ENCODE measurements at places on chromosomes 5 and 9.

DNA sequence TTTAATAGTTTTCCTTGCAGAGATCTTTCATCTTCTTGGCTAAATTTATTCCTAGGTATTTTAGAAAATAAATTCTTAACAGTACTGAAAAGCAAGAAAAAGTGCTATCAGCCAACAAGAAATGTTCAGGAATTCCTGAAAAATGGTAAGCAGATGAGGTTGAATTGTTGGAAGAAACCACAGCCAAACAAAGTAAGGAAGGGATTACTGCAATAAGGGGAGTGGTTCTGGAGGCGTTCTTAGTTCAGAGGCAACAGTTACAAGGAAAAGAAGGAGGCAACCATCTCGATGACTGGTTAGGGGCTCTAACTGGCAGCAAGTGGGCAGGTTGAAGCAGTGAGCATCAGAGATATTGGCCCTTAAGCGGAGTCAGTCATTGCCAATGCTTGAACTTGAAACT lies 12.8 kb upstream of the OR13J1 start:
- DNase-seq = no peak

DNA sequence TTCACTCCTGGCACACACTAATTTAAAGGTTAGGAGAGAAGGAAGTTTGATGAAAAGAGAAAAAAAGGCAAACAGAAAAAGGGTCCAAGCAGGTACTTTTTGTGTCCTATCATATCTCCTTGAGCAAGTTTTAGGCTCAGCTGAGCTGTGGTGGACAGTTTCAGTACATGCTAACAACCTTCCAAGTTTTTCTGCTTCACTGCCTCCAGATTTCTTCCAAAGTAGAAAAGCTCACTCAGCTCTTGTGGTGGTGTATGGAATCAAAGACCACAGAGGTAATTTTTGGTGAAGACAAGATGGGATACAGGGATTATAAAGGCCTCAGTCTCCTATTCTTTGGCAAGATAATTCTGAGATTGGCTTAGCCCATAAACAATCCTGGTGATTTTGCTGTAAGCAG lies 921.8 kb downstream of the NR2F1-AS1 start:
- no peak for DNase-seq

DNA sequence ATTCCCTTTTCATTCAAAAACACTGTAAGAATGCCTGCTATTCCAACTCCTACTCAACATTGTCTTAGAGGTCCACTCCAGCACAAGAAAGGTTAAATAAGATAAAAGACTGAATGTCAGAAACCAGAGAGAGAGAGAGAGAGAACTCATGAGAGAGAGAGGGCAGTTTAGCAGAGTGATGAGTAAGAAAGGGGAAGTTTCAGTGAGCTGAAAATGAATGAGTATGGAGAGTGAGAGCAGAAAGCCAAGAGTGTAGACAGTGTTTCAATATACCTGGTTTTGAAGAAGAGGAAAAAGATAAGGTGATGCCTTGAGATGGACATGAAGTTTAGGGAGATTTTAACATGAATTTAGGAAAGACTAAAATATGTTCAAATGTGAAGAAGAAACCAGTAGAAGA lies 528.0 kb upstream of the SEMA6A start:
- no peak for DNase-seq

DNA sequence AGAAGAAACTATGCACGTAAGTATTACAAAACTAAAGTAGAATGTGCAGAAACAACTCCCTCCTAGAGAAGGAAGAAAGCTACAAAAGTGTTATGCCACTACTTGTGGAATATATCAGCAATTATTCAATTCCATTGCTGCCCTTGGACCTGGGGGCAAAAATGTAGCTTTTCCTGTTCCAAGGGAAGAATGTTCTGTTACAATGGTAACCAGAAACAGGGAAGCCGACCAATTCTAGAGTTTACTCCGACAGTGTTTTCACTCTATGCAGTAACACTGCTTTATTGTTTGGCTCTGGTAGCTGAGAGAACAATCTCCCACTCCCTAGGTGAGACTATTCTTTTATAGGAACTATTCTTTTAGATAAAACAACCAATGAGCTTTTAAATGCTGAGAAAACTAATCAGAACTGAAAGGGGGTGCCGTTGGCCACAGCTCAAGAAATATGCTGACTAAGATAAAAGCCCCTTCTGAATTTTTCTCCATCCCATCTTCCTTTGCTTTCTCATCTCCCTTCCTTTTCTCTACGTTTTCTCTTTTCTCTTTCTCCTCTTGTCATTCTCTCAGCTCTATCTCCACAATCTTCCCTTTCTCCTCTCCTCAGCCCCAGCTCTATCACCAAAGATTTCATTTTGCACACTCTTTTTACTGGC lies 54.1 kb downstream of the SLC1A3 start:
- DNase-seq = no peak

DNA sequence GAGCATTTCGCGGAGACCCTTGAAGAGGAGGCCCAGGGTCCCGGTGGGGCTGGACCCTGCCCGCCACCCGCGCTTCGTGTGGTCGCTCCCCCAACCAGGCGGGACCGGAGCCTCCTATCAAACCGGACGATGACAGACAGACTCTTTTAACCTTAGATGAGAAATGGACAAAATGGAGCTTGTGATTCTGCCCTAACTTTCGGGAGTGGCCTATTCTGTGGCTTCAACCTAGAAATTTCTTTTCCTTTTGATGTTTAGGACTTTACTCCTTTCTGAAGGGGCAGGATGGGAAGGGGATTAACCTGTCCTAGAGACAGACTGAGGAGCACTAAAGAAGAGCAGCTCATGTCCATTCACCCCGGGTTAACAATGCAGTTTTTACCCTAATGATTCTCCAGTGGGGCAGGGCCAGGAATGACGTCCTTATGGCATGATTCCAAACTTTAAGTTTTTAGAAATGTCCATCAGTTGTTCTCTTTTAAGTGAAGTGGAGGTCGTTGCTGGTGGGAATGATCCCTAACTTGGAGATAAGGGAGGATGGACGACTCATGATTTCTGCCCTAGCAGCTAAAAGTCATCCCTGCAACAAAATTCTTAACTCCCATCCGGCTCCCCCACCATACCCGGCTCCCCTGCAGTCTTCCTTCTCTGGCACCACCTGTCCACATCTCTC lies 1.0 kb downstream of the NIPSNAP3A start:
- no peak for DNase-seq

DNA sequence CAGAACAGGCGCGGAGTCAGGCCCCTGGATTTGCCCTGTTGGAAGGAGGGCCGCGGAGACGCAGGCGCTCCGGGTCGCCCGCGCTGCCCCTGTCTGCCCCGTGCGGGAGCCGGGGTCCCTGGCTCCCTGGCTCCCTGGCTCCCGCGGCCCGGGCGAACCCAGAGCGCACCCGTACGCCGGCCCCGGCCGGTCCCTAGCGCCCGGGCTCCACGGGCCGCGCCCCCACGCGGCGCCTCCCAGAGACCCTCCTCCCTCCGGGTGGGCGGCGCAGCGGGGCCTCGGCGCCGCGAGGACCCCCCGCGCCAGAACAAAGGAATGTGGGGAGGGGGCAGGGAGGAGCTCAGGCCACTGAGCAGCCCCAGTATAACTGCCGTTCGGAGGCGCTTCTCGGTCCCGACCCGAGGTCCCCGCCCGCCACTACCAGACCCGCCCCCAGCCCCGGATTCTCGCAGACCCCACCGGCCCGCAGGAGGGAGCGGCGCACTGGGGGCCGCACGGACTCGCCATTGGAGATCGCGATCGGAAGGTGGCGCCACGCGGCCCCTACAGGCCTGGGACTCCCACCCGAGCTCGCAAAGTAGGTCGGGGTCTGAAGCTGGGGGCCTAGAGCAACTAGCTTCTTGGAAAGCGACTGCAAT lies 2.4 kb downstream of the NFIL3 start:
- peak; percentile 24 for DNase-seq

DNA sequence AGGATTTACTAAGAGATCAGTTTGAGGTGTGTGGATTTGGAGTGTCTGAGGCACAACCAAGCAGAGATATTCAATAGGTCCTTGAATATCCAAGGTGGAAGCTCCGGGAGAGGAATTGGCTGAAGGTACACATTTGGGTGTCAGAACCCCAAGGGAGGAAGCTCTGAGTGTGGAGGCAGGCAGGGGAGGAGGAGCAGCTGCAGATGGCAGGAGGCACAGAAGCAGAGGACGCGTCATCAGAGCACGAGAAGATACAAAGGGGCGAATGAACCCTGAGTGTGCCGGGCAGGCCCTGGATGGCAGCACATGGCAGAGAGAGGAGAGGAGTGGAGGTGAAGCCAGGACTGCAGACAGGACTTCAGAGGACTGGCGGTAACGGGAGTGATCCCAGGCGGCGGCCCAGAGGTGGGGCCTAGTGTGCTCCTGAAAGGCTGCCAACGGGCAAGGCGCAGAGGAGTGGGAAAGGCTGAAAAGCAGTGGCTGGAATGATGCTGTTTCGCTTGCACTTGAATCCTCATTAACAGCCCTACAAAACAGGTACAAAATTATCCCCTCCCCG lies 179.8 kb downstream of the FANCC start:
- no peak for DNase-seq

- no peak for DNase-seq
Measured at GRCh38 chr5:65555287-65555686, 7.7 kb downstream of the CENPK start.

GRCh38 chr5:54616031-54616430 lies 98.5 kb downstream of the SNX18 start:
- DNase-seq = no peak

- DNase-seq = no peak
Measured at GRCh38 chr5:135439231-135440205, 7.6 kb downstream of the DCANP1 start.

DNA sequence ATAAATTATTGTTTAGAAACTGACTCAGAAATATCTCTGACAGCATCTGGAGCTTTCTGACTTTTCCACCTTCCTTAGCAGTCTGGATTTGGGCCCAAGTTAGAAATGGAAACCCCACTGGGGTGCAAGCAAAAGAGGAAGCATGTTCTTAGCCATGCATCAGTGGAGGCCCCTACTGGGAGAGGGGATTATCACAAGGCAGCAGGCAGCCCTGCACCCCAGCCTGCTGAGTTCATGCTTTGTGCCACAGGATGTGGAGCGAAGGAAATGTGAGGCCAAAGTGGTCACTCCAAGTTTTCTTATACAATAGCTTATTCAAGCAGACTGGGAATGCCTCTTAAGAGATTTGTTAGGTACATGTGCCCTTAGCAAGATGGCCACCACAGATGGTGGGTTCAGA lies 146.5 kb upstream of the TLX3 start:
- no peak for DNase-seq

GRCh38 chr9:136685790-136686533 lies 1.3 kb downstream of the AGPAT2 start:
- DNase-seq = no peak

GRCh38 chr9:8628791-8629190 lies 829.2 kb upstream of the DMAC1 start:
- no peak for DNase-seq

DNA sequence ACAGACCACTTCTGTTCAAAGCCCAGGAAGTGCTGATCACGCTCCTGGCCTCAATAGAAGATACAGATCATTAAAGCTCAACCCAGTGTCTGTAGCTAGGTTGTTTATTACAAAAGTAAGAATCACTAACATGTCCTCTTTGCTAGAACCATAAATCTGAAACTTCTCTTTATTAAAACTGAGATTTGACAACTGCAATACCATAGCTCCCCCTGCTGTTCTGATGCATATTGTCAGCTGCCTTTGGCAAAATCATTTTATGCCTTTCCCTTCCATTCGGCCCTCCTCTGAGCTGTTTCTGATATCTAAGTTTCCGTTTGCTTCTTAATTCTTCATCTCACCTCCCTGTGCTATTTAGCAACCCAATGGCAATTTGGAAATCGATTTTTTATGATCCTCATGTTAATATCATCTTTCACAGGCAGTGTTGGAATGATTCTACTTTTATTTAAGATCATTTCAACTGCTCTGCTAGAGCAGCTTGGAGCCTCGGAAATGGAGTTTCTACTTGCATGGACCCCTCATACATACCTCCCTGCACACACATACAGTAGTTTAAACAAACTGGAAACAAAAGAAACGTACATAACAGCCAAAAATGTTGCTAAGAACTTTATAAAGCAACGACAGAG lies 998.8 kb downstream of the MAT2B start:
- DNase-seq = peak; percentile 60

DNA sequence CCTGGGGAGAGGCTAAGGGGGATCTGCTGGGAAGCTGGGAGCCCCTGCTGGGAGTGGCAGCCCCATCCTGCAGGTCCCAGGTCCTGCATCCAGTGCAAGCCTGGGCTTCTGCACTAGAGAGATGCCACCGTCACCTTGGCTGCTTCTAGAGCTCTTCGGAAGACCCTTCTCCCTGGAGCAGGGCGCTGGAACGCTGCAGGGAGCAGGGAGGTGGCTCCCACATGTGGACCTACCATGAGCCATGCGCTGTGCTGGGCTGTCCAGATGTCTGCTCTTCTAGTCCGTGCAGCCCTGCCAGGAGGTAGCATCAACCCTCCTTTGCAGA lies 90.9 kb upstream of the PHYKPL start:
- no peak for DNase-seq

DNA sequence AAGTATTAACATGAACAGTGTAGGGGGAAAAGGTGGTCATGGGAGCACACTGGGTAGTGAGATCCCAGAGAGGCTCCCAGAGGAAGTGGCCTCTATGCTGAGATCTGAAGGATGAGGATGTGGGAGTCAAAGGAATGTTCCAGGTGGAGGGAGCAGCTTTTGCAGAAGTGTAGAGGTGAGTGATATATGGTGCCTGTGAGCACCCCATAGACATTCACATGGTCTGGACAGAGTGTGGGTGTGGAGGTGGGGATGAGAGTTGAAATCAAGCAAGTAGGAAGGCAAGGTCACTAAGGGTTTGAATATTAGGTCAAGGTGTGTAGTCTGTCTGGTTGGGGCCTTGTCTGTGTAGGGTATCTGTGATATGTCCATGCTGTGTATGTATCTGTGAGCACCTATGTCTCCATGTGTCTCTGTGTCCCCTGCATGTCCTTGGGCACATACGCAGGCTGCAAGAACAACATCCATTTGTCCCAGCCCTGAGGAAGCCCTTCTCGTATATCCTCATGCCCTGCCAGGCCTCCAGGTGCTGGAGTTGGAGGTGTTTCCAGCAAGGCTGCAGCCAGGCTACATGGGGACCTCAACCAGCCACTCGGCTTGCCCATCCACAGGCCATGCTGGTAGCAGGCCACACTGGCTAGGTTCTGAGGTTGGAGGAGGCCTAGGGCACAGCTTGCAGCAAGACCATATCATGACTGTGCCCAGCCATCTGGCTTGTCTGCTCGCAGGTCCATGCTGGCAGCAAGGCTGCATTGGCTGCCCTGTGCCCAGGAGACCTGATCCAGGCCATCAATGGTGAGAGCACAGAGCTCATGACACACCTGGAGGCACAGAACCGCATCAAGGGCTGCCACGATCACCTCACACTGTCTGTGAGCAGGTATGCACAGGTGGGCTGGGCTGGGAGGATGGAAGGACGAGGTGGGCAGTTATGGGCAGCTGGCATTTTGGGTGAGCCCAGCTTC lies 4.7 kb downstream of the PDLIM4 start:
- DNase-seq = peak; percentile 7

DNA sequence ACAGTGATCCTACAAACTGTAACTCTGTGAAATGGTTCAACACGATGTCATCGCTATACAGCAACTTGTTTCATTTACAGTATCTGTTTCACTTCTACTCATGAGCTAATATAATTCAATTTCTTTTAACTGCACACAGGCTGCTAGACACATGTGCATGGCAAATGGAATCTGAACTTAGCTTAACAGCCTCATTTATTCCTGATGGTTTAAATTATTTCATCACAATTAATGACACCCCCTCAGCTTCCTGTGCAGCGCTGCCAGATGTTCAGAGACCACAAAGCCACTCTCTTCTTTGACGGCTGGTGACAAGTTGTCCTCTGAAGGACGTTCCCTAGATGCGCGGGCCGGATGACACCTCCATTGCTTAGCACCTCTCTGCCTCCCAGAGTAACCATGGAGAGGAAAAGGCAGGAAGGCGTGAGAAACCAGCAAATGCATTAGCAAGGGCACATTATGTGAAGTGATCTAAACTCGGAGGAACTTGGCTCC lies 191.1 kb downstream of the BNC2 start:
- no peak for DNase-seq

- no peak for DNase-seq
Measured at GRCh38 chr9:115650768-115651167, 502.8 kb upstream of the PAPPA start.

All from head of caudate nucleus (tissue), 42 donors.